Body of pancreas (tissue), 4 donors: ENCODE measurements at places on chromosomes 5 and 9. TPM values are rescaled to one million over a fixed set of nuclear protein-coding genes. Genes with fewer than 3 reads are reported as not detected.

The PSMB7 gene
- 93.9 TPM for total RNA-seq

The SPINK5 gene
- 1.6 TPM for total RNA-seq

The CDC20B gene
- not detected for total RNA-seq

GRCh38 chr9:13718539-13718938 is 439.0 kb upstream of the MPDZ start:
- DNase-seq = no peak

GRCh38 chr5:81838307-81838906 is 87.5 kb upstream of the SSBP2 start:
- no peak for DNase-seq

DNA sequence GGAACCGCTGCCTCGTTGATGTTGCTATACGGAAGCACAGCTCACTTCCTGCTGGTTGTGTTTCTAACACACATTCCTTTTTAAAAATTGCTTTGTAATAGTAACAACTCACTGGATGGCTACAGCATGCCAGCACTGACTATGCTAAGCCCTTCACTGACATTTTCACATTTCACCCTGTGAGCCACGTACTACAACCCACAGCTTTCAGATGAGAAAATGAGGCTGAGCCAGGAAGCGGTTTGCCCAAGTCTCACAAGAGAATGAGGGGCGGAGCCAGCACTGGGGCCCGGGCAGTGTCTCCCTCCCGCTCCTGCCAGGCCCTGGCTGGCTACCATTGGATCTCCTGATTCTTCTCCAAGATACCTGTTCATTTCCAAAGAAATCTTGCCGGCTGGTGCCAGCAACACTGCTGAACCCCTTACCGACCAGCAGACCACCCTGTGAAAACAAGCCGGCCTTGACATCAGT is 38.3 kb downstream of the FAM78A start:
- peak; percentile 69 for DNase-seq

- no peak for DNase-seq
These were observed 178.5 kb upstream of the PITX1 start for GRCh38 chr5:135212361-135213026.

The TXNDC8 gene
- total RNA-seq = not detected

GRCh38 chr9:2229109-2229721 is 214.1 kb downstream of the SMARCA2 start:
- no peak for DNase-seq

DNA sequence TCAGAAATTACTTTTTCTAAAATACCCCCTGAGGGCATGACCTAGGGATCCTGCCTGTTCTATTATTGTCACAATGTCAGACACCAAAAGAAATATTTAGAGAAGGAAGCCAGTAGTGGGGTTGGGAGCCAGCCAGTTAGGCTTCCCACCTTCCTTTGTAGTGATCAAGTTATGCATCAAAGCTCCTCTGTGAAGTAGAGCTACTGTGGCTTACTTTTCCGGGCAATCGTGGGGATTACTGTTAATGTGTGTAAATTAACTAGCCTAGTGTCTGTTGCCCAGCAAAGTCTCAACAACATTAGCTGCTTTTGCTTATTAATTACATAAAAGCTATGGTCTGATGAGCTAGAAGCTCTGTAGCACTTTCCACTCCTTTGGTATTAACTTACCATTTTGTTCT is 109.0 kb upstream of the PCAT7 start:
- no peak for DNase-seq

The RGP1 gene
- 18.1 TPM for total RNA-seq

DNA sequence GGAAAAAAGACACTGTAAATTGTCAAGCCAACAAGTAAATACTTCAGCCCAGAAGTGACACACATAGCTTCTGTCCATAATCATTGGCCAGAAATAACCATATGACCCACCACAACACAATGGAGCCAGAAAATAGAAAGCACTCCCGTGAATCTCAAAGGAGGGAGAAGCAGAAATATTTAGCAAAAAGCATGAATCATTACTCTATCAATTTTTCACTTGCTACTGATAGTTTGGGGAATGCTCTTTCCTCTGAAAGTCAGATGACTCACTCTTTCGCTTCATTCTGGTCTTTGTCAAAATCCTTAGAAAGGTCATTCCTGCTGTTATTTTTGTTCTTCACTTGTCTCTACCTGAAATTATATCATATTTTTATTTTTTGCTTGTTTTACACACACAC is 312.6 kb downstream of the TMEM232 start:
- DNase-seq = no peak

- peak; percentile 11 for DNase-seq
These were observed 23.5 kb downstream of the FAM114A2 start for GRCh38 chr5:154015071-154015693.

GRCh38 chr9:4857163-4857810 is 64.5 kb downstream of the RCL1 start:
- DNase-seq = no peak

The CDX1 gene
- not detected for total RNA-seq

DNA sequence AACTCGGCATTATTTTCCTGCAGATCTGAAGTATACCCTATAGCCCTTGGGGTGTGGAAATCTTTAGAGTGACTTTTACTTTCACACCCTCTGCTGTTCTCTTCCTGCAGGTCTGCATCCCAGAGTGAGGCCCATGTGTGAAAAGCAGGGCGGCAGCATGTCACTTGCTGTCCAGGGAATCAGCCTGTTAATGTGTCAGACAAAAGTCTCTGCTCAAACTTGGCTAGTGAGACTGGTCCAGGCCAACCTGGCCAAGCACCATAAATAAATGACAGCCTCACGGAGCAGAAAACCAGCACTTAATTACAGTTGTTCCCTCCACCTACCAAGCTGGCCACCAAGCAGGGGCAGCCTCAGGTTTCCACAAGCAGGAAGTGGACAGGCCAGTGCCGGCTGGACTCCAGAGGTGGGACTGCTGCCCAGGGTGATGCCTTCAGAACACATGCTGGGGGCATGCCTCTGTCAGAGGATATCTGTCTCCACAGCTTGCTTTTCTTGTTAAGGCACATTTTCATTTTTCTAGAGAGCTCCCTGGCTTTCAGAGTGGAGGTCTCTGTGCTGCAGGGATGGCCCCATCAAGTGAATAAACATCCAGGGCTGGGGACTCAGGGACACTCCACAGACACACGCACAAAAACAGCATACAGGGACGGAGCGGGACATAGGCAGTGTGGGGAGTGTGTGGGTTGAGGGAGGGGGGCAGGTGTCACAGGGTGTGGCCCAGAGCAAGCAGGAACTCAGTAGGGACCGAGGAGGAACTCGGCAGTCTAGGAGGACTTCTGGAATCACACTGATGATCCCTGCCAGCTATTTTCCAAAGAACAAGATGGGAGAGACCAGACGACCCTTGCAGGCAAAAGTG is 243.8 kb upstream of the IRX1 start:
- no peak for DNase-seq

The CER1 gene
- not detected for total RNA-seq

The CAMK2A gene
- 0.26 TPM for total RNA-seq

The WWC1 gene
- 49.4 TPM for total RNA-seq

- DNase-seq = no peak
These were observed 25.6 kb downstream of the POU5F2 start for GRCh38 chr5:93715761-93716160.

GRCh38 chr5:127995556-127995955 is 88.0 kb upstream of the SLC12A2 start:
- DNase-seq = peak; percentile 16

- no peak for DNase-seq
These were observed at the start of gene LHX6 for GRCh38 chr9:122228568-122229484. Gene LHX6, minus strand, starts transcription at chr9:122228957. Its CDS starts 217 bp downstream, at chr9:122228740.

GRCh38 chr9:2826291-2826690 is 17.6 kb downstream of the PUM3 start:
- no peak for DNase-seq

The LURAP1L gene
- 20.2 TPM for total RNA-seq

- DNase-seq = no peak
These were observed 1.1 kb downstream of the FKBP15 start for GRCh38 chr9:113219969-113220368.

GRCh38 chr5:32790411-32790951 is 79.4 kb downstream of the NPR3 start:
- no peak for DNase-seq

- no peak for DNase-seq
These were observed 48.2 kb downstream of the ANXA1 start for GRCh38 chr9:73199886-73200285.

- no peak for DNase-seq
These were observed 55.1 kb upstream of the DMRT1 start for GRCh38 chr9:786405-786804.

DNA sequence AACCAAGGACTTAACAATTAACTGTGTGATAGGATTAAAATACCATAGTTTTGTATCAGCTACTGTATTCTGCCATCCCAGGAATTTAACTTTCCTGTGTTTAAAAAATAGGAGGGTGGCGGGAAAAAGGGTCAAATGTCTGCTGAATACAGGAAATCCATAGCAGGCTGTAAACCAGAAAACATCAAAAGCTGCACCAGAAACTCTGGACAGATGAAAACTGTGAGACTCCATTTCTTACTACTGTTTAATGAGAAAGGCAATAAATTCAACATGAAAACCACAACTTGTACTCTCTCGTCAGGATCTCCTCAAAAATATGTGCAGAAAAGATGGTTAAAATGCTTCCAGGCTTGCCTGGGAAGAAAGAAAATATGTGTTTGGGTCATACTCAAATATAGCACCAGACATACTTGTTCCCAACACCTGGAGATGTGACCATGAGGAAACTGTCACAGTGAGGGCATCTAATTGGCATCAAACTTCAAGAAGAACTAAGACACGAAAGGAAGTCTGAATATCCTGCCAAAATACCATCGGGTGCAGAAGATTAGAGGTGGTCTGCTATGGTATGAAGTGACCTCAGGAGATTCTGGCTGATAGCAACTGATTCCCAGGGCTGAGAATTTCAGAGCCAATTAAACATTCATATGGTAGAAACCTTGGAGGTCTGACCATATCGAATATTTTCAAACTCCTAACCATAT is 164.7 kb upstream of the TARS1 start:
- no peak for DNase-seq

GRCh38 chr5:79191457-79191856 is 44.5 kb upstream of the JMY start:
- no peak for DNase-seq

DNA sequence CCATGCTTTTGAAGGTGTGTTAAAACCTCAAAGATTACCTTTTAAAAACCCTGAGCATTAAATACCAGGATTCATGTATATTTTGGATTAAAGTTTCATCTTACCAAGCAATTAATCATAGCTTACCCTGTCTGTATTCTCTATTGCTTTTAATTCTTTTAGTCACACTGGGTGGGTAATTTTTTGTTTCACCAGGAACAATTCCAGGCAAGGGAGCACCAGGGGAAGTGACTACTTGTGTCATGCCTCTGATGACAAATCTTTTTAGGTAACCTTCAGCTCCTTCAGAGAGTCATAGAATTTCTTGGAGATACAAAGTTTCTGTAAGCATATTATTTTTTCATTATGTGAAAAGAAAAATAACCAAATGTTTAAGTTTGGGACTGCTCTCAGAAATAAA is 33.4 kb upstream of the ANXA1 start:
- DNase-seq = no peak

DNA sequence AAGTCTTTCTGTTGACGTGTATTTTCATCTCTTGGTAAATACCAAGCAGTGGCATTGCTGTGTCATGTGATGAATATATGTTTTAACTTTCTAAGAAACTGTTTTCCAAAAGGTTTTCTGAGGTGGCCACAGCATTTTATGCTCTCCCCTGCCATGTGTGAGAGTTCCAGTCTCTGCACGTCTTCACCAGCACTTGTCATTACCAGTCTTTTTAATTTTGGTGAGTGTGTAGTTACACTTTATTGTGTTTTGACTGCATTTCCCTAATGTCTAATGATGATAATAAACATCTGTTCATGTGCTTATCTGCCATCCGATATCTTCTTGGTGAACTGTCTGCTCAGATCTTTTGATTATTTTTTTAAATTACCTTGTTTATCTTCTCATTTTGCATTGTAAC is 27.4 kb upstream of the GADD45G start:
- DNase-seq = no peak

DNA sequence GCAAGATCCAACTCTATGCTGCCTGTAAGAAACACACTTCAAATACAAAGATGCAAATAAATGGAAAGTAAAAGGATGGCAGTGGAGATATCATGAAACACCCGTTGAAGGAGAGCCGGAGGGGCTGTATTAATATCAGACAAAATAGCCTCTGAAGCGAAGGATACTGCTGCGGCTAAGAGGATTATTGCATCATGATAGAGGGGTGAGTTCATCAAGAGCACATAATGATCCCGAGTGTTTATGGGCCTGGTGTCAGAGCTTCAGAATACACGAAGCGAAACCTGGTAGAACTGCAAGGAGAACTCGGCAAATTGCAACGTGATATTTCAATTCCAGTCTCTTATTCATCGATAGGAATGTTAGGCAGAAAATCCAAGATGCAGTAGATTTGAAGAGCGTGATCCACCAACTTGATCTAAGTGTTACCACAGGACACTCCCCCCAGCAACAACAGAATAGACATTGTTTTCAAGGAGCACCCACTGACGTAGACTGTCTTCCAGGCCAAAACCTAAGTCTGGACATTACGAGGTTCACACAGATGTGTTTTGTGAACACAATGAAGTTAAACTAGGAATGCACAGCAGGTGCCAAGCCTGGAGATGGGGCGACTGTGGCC is 27.7 kb upstream of the QSOX2 start:
- DNase-seq = no peak

The BHMT gene
- not detected for total RNA-seq

DNA sequence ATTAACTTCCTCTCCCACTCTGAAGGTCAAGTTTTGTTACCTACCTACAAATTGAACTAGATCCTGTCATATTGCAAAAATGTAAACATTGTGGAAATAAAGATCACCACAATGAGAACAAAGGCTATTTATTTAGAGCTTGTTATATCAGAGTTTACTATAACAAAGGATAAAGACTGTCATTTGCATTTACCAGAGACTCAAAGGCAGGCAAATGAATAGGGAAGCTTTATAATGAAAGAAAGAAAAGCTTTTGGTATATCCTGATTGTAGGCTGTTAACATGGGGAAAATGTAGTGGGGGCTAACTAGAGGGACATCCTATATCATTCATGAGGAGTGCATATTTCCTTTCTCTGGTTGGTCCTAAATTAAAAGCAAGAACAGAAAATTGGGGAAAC is 403.5 kb upstream of the TYRP1 start:
- DNase-seq = no peak

DNA sequence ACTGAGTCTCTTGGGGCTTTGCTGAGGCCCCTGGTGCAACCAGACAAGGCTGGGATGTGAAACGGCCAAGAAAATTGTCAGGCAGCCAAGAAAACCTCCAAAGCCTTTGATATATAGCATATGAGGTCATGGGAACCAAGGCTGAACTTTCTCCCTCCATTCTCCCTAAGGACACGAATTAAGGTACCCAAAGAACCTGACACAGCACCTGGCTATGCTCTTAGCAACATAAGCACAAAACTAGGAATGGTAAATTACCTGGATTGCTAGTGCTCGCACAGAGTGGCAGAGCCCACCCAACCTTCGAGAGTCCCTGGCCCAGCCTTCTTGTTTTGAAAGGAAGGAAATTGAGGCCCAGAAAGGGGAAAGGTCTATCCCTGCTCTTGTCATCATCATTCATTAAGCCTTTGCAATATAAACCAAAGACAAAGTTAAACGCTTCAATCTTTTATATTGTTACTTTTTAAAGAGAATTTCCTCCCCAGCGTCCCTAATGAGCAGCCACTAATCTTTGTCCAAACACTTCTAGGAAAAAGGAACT is 220.0 kb upstream of the NR4A3 start:
- DNase-seq = no peak

GRCh38 chr9:7907551-7908337 is 108.2 kb upstream of the DMAC1 start:
- DNase-seq = no peak

The PCDHAC2 gene
- total RNA-seq = 2.3 TPM

The COMMD10 gene
- 27.0 TPM for total RNA-seq

- DNase-seq = no peak
These were observed 472.0 kb downstream of the NFIB start for GRCh38 chr9:13841746-13842462.
